Left renal pelvis (tissue), 4 donors: ENCODE measurements at places on chromosomes 16 and 17.

GRCh38 chr17:13513039-13513405 lies 88.7 kb downstream of the HS3ST3A1 start:
- no peak for DNase-seq

- no peak for DNase-seq
Observed at GRCh38 chr17:41547921-41548843, 20.1 kb upstream of the KRT19 start.

GRCh38 chr16:30409125-30410060 lies 2.0 kb downstream of the ZNF771 start:
- peak; percentile 82 for DNase-seq

DNA sequence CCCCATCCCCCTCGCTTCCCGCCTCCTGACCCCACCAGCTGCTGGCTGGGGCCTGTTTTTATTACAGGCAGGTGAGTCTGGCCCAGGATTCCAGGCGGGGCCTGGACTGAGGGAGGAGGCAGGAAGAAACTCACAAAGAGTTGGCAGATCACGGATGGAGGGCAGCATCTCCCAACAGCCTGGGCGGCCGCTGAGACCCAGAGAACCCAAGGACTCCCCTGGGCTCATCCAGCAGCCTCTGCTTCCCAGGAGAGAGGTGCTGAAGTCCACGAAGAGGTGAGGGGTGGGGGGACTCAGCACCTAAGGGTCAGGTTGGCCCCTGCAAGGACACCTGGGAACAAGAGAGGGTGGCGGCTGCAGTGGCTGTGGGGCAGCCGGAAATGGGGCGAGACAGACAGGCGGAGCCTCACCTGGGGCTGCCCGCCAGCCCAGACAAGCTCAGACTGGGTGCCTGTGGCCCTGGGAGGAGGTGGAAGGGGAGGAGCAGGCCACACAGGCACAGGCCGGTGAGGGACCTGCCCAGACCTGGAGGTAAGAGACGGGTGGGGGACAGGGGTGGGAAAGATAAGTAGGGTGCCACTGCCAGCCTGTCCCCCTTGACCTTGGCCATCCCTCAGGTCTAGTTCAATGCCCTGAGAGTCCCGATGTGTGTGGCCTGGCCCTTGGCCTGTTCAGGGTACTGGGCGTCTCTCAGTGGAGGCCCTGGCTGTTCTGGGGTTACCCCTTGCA lies 8.7 kb upstream of the ADGRG1 start:
- DNase-seq = no peak

DNA sequence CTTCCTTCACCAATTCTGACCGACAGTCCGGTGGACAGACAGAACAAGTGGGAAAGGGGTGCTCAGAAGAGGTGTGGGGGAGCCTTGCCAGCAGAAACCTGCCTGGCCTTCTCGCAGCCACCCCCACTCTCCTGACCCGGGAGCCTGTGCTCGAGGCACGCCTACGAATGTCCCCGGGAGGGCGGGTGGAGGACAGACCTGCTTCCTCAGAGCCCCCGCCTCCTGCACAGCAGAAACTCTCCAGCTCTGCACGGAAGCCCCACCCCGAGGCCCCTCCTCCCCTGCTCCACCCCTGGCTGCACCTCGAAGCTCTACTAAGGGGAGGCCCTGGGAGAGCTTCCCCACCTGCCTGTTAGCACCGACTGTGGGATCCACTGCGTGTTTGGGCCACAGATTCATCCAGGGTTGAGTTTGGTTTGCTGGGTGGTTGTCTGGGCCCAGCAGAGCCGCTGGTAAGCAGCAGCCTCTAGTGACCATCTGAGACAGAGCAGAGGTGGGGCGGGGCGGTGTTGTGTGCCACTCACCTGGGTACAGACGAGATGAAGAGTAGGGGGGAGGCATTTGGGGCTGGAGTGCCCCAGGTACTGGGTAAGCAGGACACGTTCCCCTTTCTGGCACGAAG lies 6.2 kb downstream of the TAF1C start:
- no peak for DNase-seq

- no peak for DNase-seq
Observed at GRCh38 chr17:51189628-51190027, 23.4 kb downstream of the NME2 start.

GRCh38 chr16:84131117-84131516 lies 13.9 kb downstream of the HSDL1 start:
- no peak for DNase-seq

DNA sequence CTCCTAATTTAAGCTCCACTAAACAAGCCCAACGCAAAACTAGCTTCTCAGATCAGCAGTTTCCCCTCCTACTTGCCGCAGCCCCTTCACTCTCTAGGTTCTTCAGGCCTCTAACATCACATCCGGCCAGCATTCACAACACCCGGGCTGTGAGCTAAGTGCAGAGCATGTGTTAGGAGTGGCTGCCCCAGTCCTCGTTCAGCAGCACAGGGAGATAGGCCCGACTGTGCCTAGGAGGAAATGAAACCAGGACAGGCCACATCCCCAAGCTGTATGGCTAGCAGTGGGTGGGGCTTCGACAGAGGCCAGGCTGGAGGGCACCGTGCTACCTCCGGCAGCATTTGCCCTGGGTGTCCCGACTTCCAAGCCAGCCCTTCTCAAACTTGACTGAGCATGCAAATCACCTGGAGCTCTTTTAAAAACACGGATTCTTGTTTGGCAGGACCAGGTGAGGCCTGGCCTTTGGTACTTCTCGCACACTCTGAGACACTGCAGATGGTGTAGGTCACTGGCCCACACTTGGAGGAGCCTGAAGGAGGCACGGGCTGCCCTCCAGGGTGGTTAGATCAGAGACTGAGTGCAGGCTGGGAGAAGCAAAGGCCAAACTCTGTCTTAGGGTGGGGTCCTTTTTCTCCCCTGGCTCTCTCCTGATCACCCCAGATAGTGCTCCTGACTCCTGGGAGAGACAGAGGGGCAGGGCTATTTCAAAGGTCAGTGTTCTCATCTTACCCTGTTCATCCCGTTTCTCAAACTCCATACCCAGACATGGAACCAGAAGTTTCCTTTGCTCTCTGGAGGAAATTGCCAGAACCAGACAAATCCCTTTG lies 202.0 kb downstream of the C16orf78 start:
- DNase-seq = no peak

- DNase-seq = no peak
Observed at GRCh38 chr16:81630635-81631031, 148.5 kb upstream of the PLCG2 start.

DNA sequence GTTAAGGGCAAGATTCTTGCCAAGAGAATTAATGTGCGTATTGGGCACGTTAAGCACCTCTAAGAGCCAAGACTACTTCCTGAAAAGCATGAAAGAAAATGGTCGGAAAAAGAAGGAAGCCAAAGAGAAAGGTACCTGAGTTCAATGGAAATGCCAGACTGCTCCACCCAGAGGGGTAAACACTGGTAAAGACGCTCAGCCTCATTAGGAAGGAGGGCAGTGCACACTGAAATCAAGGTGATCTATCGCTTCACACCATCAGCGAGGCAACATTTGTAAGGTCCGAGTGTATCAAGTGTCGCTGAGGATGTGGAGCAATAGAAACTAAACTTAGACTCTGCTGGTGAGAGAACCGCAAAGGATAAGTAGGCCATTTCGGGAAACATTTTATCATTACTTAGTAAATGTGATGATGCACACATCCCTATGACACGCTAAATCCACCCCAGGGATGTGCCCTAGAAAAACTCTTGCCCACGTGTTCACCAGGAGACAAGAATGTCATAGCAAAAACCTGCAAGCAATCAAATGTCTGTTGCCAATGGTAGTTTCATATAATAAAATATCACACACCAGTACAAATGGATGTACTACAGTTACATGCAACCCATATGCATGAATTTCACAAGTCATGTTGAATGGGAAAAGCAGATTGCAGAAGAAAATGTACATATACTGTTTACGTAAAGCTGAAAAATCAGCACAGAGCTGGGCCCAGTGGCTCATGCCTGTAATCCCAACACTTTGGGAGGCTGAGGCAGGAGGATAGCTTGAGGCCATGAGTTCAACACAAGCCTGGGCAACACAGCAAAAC lies 23.6 kb downstream of the CNTROB start:
- DNase-seq = no peak

DNA sequence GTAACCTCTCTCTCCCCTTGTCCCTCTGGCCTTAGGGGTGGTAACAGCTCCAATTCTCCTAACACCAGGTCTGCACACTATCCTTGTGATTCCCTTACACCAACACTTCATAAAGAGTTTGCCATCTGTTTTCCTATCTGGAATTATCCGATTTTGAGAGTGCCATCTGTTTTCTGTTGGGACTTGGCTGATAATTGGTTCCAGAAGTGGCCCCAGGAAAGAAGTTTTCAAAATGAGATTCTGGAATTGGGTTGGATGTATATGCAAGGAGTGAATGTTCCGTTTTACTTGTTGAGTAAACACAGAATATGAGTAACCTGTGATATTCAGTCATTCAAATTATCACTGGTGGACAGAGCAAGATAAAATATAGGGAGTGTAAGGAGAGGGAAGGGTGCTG lies 134.1 kb upstream of the HS3ST3A1 start:
- no peak for DNase-seq

DNA sequence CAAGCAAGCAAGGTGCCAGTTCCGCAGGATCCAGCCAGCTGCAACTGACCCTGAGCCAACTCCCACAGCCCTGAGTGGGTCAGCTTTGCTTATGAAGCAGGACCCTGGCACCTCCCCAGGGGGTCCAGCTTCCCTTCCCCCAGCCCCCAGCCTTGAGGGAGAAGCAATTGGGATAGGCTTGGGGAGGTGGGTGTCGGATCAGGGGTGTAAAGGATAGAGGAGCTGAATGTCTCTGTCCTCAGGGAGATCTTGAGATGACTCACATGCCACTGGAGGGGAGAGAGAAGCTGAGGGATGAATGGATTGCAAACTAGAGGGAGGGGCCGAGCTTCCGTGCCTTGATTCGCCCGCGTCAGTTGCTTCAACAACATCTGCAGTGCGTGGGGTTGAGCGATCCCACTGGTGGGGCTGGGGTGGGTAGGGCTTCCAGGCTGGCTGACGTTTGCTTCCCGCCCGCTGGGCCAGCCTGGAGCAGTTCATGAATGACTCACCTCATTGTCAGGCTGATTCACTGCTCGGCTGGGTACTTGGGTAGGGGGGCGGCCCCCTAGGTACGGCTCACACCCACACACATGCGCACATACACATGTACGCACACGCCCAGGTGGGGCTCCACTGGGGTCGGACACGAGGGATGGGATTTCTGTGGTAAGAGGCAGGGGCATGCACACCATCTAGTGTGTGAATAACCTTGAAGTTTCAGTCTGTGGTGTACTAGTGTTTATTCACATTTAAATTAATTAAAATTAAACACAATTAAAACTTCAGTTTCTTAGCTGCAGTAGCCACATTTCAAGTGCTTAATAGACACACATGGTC lies 3.6 kb upstream of the HROB start:
- no peak for DNase-seq

DNA sequence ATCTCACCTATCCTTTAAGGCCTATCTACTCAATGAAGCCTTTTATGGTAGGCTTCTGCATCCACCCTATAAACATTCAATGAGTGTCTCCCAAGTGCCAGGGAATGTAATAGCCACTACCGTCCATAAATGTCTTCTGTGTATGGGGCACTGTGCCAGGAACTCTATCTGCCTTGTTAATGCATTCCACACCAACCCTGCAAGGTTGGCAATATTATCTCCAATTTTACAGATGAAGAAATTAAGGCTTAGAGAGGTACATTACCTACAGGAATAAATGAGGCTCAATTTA lies 20.0 kb downstream of the MAP3K14 start:
- no peak for DNase-seq

DNA sequence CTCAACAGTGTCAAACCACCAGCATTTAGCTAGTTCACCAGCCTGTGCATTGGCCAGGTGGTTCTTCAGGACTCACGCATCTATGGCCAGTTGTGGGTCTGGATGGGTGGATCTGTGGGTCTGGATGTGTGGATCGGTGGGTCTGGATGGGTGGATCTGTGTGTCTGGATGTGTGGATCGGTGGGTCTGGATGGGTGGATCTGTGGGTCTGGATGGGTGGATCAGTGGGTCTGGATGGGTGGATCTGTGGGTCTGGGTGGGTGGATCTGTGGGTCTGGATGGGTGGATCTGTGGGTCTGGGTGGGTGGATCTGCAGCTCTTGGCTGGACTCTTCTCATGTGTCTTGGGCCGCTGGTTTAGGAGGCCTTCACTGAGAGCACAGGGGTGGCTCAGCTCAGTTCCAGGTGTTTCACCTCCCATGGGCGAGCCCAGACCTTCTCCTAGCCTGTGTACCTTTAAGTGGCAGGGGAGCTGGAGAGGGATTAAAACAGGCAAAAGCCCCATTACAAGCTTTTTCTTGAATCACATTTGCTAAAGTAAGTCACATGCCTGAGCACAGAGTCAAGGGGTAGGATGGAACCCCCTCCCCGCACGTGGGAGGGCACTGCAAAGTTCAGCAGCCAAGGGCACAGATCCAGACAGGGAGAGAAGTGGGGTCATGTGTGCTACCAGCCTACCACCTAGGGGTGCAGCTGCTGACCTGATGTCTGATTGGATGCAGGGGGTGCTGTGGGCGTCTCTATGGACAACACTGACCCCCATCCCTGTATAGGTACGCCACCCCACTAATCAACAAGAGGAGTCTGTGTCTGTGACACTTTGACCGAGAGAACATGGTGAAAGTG lies 3.4 kb upstream of the NUBP1 start:
- no peak for DNase-seq

- no peak for DNase-seq
Observed at GRCh38 chr17:2850991-2851390, 54.8 kb downstream of the RAP1GAP2 start.

GRCh38 chr16:194516-194915 lies 14.3 kb downstream of the HBQ1 start:
- no peak for DNase-seq
